Lower lobe of right lung (tissue), 2 donors: ENCODE measurements at places on chromosomes 4 and X.

DNA sequence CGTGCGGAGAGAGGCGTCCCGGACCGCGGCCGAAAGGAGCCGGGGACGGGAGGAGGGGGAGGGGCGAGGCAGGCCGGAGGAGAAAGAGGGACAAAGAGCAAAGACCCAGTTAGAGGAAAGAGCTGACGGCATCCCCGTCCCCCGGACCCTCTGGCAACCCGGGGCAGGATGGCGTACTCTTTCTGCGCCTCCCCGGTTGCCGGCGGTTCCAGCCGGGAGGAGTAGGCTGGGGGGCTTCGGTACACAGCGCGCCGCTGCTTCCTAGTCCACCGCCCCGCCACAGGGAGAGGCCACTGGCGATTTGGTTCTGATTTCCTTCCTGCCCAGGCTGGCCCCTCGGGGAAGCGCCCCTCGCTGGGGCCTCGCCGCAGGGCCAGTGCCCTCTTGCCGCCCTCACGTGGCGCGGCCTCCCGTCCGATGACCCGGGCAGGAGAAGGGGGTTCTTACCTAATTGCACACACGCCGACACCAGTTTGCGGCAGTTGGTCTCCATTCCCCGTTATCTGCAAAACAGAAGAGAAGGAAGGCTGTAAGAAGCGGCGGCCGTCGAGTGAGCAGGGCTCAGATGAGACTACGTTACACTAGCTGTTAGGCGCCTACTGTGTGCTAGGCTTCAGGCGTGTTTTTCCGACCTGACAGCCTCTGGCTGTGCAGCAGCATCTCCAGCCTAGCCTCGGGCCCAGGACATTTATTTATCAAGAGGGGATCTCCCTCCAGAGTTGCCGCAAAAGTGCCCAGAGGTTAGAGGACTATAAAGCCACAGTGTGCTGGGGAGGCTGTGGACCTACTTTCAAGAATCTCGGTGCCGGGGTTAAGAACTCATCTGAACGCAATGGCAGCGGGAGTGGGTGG lies 9.9 kb upstream of the PITX2 start:
- no peak for DNase-seq

DNA sequence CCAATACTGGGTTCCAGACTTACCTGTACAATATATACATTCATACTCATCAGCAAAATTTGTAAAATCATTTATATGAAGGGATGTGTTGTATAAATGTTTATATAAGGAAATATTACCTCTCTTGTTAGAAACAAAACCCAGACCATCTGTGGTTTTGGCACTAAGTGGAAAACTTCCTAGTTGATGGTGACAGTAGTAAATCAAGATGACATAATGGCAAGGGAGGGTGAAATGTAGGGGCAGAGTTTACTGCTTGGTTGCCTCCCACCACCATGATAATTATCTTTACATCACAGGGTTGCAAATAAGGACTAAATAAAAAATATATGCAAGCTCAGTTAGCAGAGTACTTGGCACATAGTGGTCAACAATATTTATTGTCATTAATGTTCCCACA lies 365.3 kb upstream of the TEX13C start:
- no peak for DNase-seq

DNA sequence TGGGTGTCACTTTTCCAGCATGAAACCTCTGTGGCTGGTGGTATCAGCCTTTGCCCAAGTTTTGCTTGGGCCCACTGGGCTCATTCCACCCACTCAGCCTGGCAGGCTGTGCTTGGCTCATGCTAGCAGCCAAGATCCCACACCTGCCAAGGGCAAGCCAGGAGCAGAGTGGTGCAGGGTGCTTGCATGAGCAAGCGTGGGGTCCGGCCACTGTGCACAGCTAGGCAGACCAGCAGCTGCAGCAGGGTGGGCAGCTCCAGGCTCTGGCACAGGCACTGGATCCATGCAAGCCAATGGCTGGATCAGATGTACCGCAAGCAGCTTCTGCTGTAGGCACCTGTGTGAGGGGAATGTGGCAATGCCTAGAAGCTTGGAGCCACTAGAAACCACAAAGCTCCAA lies 253.9 kb downstream of the SPOCK3 start:
- DNase-seq: no peak

DNA sequence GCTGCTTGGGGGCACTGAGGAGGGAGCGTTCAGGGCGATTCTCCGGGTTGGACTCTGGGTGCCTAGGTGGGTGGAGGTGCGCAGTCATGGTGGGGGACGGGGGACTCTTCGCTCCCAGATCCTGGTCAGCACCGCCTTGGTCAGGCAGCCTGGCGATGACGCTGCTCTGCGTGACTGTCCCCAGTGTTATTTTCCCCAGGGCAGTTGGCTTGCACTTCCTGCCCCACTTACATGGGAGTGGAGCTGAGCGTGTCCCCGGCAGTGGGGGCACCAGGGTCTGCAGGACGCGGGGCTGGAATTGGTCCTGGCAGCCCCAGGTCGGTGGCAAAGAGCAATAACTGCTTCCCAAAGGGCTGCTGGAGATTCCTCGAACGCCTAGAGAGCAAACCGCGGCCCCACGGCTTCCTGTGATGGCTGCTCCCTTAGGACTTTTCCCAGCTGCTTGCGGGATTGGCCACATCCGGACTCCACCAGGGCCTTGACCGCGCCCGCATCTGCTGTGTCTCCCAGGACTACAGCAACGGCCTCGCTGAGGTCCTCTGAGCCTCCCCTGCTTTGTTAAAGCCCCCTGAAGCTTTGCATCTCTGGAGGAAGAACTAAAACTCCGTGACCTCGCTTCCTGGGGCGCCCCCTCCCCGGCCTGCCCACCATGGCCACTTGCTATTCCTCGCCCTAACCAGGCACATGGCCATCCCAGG lies 35.3 kb upstream of the GPR78 start:
- no peak for DNase-seq

- DNase-seq: no peak
These were observed 23.2 kb upstream of the RASL11B start for GRCh38 chr4:52838729-52839586.

DNA sequence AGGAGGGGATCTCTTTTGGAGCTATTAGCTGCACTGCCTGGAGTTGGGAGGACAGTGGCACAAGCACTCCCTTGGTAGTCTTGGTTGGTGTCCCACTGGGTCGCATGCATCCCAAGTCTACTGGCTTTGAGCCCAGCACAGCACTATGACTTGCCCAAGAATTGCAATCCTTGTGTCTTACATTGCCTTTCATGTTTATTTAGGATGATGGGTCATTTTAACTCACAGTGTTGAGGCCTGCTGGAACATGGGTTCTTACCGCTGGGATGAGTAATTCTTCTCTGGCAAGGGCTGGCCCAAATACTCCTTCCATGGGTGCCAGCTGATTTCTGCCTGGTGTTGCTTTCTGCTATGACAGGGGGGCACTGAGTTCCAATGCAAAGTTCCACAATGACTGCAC lies 185.5 kb downstream of the TEX13C start:
- no peak for DNase-seq

- no peak for DNase-seq
These were observed 141.8 kb downstream of the SMIM20 start for GRCh38 chr4:26055855-26056254.

GRCh38 chr4:95061220-95061619 lies 303.5 kb downstream of the BMPR1B start:
- no peak for DNase-seq

GRCh38 chrX:47613082-47613481 lies 6.6 kb downstream of the SYN1 start:
- DNase-seq: no peak

- no peak for DNase-seq
These were observed 33.2 kb downstream of the ARAP2 start for GRCh38 chr4:36211084-36211483.

DNA sequence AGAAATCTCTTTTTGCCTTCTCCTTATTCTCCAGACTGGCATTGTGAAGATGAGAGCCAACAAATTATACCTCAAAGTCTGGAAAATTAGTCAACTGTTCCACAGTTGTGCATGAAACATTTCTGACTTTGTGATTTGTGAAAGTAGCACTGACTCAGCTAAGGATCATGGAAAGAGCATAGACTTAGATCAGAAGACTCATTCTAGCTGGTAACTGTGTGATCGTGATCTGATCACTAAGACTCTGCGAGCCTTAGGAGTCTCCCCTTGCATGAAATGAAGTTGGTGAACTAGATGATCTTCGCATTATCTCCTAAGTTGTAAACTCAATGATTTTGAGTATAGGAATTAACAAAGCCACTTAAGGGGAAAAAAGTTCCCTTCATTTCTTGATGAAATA lies 668.1 kb downstream of the RPA4 start:
- no peak for DNase-seq

DNA sequence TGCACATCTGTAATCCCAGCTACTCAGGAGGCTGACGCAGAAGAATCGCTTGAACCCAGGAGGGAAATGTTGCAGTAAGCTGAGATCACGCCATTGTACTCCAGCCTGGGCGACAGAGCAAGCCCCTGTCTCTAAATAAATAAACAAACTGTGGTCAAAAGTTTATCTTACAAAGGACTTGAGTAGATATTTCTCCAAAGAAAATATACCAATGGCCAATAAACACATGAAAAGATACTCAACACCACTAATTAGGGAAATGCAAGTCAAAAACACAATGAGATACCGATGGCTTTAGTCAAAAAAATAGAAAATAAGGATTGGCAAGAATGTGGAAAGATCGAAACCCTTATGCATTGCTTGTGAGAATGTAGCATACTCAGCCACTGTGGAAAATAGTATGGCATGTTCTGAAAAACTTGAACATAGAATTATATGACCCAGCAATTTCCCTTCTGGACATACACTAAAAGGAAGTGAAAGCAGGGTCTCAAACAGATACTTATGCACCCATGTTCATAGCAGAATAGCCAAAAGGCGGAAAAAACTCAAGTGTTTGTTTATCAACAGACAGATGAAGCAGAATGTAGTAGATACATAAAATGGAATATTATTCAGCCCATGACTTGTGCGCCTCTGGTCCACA lies 2.0 kb upstream of the CFAP97 start:
- no peak for DNase-seq

DNA sequence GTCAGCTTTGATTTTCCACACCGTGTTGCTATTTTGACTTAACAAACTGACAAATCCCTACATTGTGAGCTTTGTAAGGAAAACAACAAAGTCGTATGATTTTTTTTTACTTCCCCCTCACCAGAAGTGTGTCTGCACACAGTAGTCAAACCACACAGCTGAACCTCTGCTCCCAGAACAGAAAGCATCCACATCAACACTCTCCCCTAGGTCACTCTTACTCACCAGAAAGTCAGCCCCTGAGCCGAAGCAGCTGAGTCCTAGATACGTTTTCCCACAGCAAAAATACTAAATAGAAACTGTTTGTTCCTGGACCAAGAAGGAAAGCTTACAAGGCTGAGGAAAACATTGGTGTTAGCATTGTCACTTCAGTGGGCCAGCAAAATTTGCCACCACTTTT lies 305.7 kb downstream of the DHX15 start:
- DNase-seq: no peak

DNA sequence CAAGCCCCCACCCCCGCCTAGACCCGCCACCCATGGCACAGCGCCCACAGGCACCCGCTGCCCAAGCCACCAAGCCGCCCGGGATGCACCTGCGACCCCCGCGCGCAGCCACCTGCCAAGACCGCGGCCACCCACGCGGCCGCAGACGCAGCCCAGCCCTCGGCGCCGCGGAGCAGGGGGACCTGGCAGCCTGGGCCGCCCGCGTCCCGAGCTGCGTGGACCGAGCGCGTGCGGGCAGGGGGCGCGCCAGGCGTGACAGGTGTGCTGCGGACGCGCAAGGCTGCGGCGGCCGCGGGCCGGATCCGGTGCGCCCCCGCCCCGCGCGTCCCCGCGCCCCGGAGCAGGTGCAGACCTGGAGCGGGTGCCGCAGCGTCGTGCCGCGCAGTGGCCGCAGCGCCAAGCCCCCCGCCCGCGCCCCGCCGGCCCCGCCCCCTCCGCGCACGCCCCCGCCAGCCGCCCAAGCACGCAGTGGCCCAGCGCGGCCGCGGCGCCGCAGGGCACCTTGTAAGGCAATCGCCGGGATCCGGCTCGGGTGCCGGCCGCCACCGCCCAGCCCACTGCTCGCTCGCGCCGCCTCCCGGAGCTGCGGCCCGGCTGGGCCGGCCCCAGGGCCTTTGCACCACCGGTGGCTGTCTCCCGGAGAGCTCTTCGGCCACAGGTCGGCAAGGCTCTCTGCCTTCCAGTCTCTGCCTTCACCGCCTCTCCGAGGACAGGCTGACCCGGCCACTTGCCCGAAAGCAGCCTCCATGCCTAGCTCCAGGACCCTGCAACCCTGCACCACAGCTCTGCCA lies at the start of gene PNCK:
PNCK (minus strand) TSS at position 386 of the 791 bp plus-strand sequence. CDS start 737 bp downstream, outside the sequence.
- no peak for DNase-seq

DNA sequence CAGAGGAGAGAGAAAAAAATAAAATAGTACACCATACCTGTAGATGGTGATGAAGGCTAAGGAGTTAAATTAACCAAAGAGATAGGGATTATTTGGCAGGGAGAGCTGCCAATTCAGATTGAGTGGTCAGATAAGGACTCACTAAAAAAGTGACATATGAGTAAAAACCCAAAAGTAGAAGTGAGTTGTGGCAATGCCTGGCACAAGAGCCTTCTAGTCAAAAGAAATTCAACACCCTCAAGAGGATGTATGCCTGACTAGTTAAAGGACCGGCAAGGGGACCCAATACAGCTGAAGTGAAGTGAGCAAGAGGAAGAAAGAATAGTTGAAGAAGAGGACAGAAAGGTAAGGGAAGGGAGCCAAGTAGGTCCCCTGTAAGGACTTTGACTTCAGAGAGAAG lies 34.9 kb downstream of the ELF2 start:
- no peak for DNase-seq

DNA sequence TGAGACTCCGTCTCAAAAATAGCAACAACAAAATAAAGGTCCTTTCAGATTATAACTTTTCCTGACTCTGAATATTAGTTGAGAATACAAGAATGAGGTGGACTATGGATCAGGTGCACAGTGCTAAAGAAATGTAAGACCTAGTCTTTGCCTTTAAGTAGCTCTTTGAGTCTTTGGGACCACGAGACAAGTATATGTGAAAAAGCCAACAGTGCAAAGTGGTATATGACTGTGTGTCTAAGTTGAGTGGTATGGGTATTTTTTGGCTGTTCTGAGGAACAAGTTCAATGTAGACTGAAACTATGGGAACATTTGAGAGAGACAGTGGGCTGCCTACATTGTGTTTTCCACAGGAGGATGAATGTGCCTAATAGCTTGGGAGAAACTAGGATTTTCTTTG lies 2.8 kb downstream of the GAB1 start:
- no peak for DNase-seq

GRCh38 chrX:39688576-39689375 lies 409.0 kb downstream of the BCOR start:
- peak; percentile 65 for DNase-seq

DNA sequence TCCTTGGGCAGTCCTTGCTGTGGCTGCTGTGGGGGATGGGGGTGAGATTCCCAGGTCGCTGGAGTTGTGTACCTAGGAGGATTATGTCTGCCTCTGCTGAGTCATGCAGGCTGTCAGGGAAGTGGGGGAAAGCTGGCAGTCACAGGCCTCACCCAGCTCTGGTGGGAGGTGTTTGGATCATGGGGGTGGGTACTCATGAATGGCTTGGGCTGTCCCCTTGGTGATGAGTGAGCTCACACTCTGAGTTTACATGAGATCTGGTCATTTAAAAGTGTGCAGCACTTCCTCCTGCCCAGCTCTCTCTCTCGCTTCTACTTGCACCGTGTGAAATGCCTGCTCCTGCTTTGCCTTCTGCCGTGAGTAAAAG lies 24.6 kb upstream of the PDLIM3 start:
- no peak for DNase-seq

GRCh38 chrX:38898261-38898660 lies 97.0 kb downstream of the MID1IP1 start:
- DNase-seq: no peak

- DNase-seq: no peak
These were observed 185.9 kb downstream of the SHROOM3 start for GRCh38 chr4:76620723-76621468.
